ENCODE measurements at places on chromosomes 13 and 19.
A peak's percentile ranks its signal among the peaks of the same experiment; 100 is the strongest.

- no peak overlapping the region for H3K27ac ChIP-seq
- no peaks in the 10 kb centered on the region for H3K4me1 ChIP-seq
- no peaks in the 10 kb centered on the region for H3K36me3 ChIP-seq
- DNase-seq, result no peak
- H3K27me3 ChIP-seq, result no peaks in the 10 kb centered on the region
- no peak overlapping the region for H3K4me3 ChIP-seq
Observed at GRCh38 chr19:33556261-33556660, 34.7 kb upstream of the PEPD start.

- peaks cover 4% of the 10 kb centered on the region for H3K27me3 ChIP-seq
- H3K4me1 ChIP-seq, result no peaks in the 10 kb centered on the region
- no peak overlapping the region for H3K4me3 ChIP-seq
- DNase-seq, result peak; percentile 21
- H3K27ac ChIP-seq, result no peak overlapping the region
- H3K36me3 ChIP-seq, result no peaks in the 10 kb centered on the region
Observed at GRCh38 chr13:51158880-51159518, 47.9 kb upstream of the C13orf42 start.

- H3K27ac ChIP-seq, result no peak overlapping the region
- no peaks in the 10 kb centered on the region for H3K27me3 ChIP-seq
- DNase-seq, result peak; percentile 97
- no peak overlapping the region for H3K4me3 ChIP-seq
- no peaks in the 10 kb centered on the region for H3K36me3 ChIP-seq
Observed at GRCh38 chr13:80217614-80218456, 123.1 kb downstream of the SPRY2 start.

GRCh38 chr13:85615031-85615430 lies 184.2 kb downstream of the SLITRK6 start:
- no peaks in the 10 kb centered on the region for H3K27me3 ChIP-seq
- no peak overlapping the region for H3K27ac ChIP-seq
- H3K4me1 ChIP-seq, result no peaks in the 10 kb centered on the region

GRCh38 chr19:1258707-1259205 lies 10.4 kb downstream of the MIDN start:
- no peak for DNase-seq
- peaks cover 62% of the 10 kb centered on the region for H3K4me1 ChIP-seq
- no peak overlapping the region for H3K4me3 ChIP-seq
- peak overlapping the region; percentile 95 for H3K27ac ChIP-seq
- H3K27me3 ChIP-seq, result no peaks in the 10 kb centered on the region

DNA sequence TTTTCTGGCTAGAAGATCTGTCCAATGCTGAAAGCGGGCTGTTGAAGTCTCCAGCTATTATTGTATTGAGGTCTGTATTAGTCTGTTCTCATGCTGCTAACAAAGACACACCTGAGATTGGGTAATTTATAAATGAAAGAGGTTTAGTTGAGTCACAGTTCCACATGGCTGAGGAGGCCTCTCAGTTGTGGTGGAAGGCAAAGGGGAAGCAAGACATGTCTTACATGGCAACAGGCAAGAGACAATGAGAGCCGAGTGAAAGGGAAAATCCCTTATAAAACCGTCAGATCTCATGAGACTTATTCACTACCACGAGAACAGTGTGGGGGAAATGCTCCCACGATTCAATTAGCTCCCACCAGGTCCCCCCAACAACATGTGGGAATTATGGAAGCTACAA lies 980.4 kb downstream of the SLITRK5 start:
- H3K4me3 ChIP-seq, result no peak overlapping the region
- no peaks in the 10 kb centered on the region for H3K27me3 ChIP-seq
- DNase-seq, result no peak
- H3K4me1 ChIP-seq, result no peaks in the 10 kb centered on the region

GRCh38 chr13:95793018-95793555 lies 116.1 kb downstream of the DNAJC3 start:
- no peak for DNase-seq
- H3K36me3 ChIP-seq, result peaks cover 2% of the 10 kb centered on the region
- H3K27me3 ChIP-seq, result no peaks in the 10 kb centered on the region
- H3K4me3 ChIP-seq, result no peak overlapping the region

GRCh38 chr13:77358001-77358400 lies 31.1 kb upstream of the MYCBP2 start:
- H3K4me1 ChIP-seq, result no peaks in the 10 kb centered on the region
- no peaks in the 10 kb centered on the region for H3K27me3 ChIP-seq
- H3K36me3 ChIP-seq, result no peaks in the 10 kb centered on the region
- no peak overlapping the region for H3K4me3 ChIP-seq
- no peak overlapping the region for H3K27ac ChIP-seq

DNA sequence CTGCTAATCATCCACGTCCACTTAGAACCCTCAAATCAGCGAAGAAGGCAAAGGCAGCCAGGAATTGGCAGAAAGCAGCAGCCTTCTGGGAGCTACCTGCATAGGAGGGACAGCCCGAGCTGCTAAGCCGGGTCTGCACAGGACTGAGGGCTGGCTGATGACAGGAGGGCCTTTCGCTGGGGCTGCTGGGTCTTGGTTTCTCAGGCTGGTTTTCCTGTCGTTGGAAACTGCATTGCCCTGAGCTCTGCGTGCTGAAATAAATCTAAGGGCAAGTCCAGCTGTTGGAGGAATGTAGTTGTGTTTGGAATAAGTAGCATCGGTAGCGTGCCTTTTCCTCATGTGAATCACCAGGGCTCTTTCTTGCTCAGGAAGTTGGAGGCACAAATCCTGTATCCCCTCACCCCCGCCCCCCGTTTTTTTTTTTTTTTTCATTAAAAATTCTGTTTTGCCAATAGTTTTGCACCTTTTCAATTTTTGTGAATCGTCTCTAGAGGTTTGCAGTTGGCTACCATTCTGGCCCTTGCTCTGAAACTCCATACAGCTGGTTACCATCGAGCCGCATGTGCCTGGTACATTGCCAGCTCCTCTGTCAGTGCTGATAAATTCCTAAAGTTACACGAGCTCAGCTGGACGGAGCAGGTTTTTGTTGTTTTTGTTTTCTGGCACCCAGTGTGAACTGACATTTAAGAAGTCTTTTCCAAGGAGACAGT lies 193.9 kb upstream of the RNF113B start:
- peaks cover 15% of the 10 kb centered on the region for H3K4me1 ChIP-seq
- H3K36me3 ChIP-seq, result no peaks in the 10 kb centered on the region
- H3K27me3 ChIP-seq, result no peaks in the 10 kb centered on the region
- DNase-seq, result peak; percentile 92
- no peak overlapping the region for H3K4me3 ChIP-seq

DNA sequence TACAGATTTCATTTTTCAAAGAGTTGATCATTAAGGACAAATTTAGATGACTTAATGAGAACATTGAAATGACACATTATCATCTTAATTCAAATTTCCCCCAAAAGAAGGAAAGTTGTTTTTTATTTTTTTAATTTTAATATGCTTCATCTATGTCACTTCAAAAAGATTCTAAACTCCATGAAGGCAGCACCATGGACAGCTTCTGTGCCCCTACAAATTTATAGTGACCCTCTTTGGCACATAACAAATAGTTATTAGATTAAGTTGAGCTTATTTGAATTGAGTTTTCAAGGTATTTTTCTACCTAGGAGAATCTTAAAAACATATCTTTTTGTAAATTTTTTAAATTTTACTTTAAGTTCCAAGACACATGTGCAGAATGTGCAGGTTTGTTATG lies 198.6 kb downstream of the DCT start:
- H3K27me3 ChIP-seq, result no peaks in the 10 kb centered on the region
- no peaks in the 10 kb centered on the region for H3K36me3 ChIP-seq
- H3K27ac ChIP-seq, result no peak overlapping the region
- no peak for DNase-seq
- no peaks in the 10 kb centered on the region for H3K4me1 ChIP-seq
- no peak overlapping the region for H3K4me3 ChIP-seq

- H3K27ac ChIP-seq, result no peak overlapping the region
- no peaks in the 10 kb centered on the region for H3K4me1 ChIP-seq
- DNase-seq, result peak; percentile 45
- H3K4me3 ChIP-seq, result no peak overlapping the region
Observed at GRCh38 chr19:18233224-18233825, 7.1 kb upstream of the PDE4C start.

DNA sequence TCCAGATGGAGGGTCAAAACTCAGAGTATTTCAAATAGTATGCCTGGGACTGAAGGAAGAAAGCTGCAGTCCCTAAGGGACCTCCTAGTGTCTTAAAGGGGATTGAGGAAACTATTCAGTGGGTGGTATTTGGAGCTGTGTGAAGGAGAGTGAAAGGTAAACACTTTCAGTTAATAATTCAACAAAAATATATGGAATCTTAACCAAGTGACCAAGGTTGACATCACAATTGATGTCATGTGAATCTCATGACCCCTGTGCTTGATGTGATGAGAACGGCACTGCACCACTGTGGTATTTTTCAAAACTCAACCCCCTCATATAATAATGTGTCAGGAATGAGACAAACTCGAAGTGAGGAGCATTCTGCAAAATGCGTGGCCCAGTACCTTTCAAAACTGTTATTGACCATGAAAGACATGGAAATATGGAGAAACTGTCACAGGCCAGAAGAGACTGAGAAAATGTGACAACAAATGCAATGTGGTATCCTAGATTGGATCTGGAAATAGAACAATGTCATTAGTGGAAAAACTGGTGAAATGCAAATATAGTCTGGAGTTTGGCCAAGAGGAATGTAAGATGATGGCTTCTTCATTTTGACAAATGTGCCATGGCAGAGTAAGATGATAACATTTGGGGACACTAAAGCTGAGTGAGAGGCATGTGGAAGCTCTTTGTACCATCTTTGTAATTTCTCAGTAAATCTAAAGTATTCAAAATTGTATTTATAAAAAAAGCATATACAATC lies 553.9 kb downstream of the RFC3 start:
- no peak overlapping the region for H3K27ac ChIP-seq
- no peaks in the 10 kb centered on the region for H3K36me3 ChIP-seq
- H3K4me3 ChIP-seq, result no peak overlapping the region
- no peak for DNase-seq

GRCh38 chr19:16325161-16325527 lies 518 bp downstream of the KLF2 start:
- peaks cover 16% of the 10 kb centered on the region for H3K36me3 ChIP-seq
- no peak for DNase-seq
- H3K4me1 ChIP-seq, result peaks cover 8% of the 10 kb centered on the region
- peak overlapping the region; percentile 75 for H3K4me3 ChIP-seq
- H3K27ac ChIP-seq, result peak overlapping the region; percentile 87

DNA sequence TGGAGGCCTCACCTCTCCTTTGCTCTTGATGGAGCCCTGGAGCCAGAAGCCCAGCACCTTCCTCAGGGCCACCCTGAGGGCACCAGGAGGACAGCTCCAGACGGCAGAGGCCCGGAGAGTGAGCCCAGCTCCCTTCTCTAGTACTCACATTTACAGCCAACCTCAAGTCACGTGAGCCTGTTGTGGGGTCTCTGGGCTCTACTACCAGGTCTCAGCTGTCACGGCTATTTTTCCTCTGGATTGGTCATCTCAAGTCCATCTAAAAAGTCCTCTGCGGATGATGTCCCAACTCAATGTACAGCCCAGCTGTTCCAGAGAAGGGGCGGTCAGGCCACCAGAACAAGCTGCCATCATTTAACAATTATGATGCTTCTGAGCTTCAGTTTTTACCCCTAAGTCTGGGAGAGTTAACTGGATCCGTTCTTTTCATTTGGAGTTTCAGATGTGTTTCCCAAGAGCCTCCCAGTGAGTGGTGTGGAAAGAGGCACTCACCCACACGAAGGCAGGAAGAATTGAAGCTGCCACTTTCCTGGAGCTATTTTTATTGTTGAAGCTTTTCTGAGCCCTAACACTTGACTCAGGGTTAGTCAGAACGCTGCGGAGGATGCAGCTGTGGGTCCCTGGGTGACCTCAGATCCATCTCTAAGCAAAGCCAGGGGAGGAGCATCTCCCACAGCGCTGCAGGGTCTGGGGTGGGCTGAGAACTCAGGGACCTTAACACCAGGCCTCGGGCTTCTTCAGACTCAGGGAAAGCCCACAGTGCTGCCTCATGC lies 143.5 kb upstream of the UBL3 start:
- peaks cover 20% of the 10 kb centered on the region for H3K4me1 ChIP-seq
- H3K27ac ChIP-seq, result peak overlapping the region; percentile 58
- H3K36me3 ChIP-seq, result no peaks in the 10 kb centered on the region
- H3K4me3 ChIP-seq, result no peak overlapping the region

GRCh38 chr13:64276232-64276631 lies 2860.6 kb upstream of the PCDH20 start:
- H3K36me3 ChIP-seq, result no peaks in the 10 kb centered on the region
- H3K4me1 ChIP-seq, result no peaks in the 10 kb centered on the region
- no peak overlapping the region for H3K4me3 ChIP-seq
- no peak for DNase-seq

DNA sequence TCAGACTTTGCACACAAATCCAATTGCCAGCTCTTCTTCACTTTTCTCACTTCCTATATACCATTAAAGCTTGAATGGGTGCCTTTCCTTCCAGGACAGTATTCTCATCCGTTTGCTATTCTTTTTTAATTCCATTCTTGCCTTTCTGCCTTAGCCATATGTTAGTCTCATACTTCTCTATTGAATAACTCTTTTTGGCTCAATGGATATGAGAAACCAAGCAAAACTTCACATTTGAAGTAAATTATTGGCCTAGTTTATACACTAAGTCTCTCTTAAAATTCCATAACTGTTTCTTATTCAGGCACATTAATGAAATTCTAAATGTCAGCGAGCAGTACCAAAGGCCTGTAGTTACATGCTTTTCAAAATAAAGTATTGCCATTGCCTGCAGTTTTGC lies 129.6 kb upstream of the FRY start:
- no peaks in the 10 kb centered on the region for H3K36me3 ChIP-seq
- H3K4me3 ChIP-seq, result no peak overlapping the region
- H3K27me3 ChIP-seq, result no peaks in the 10 kb centered on the region
- no peaks in the 10 kb centered on the region for H3K4me1 ChIP-seq
- no peak overlapping the region for H3K27ac ChIP-seq

- no peak overlapping the region for H3K4me3 ChIP-seq
- H3K36me3 ChIP-seq, result no peaks in the 10 kb centered on the region
- H3K4me1 ChIP-seq, result no peaks in the 10 kb centered on the region
- no peaks in the 10 kb centered on the region for H3K27me3 ChIP-seq
Observed at GRCh38 chr19:23056516-23056915, 53.5 kb upstream of the ZNF728 start.

DNA sequence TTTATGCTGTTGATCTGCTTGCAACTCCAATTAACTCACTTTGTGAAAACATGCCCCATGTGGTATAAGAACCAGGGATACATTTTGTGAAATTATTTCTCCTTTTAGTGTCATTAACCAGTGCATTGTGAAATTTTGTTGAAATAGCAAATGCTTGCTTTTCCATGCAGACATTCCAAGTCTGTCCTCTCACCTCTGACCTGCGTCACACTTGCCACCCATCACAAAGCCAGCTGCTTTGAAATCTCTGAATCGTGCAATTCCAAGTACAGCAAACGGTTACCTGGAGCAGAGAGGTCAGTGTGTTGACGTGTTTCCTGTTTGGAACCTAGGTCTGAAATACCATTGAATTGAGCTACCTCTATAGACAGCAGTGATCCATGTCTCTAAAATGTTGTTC lies 4.9 kb upstream of the SLC25A15 start:
- peaks cover 10% of the 10 kb centered on the region for H3K4me1 ChIP-seq
- no peaks in the 10 kb centered on the region for H3K36me3 ChIP-seq
- no peaks in the 10 kb centered on the region for H3K27me3 ChIP-seq
- H3K27ac ChIP-seq, result no peak overlapping the region

GRCh38 chr13:31444266-31444856 lies 244.6 kb downstream of the B3GLCT start:
- no peaks in the 10 kb centered on the region for H3K36me3 ChIP-seq
- peaks cover 2% of the 10 kb centered on the region for H3K27me3 ChIP-seq
- no peaks in the 10 kb centered on the region for H3K4me1 ChIP-seq
- no peak overlapping the region for H3K27ac ChIP-seq

- H3K4me3 ChIP-seq, result peak overlapping the region; percentile 91
- H3K27ac ChIP-seq, result peak overlapping the region; percentile 94
- peaks cover 52% of the 10 kb centered on the region for H3K36me3 ChIP-seq
- no peaks in the 10 kb centered on the region for H3K27me3 ChIP-seq
Observed at GRCh38 chr19:3983936-3984583, 1.2 kb downstream of the EEF2 start.
